ENCODE measurements at places on chromosomes 1 and 21.
A peak's percentile ranks its signal among the peaks of the same experiment; 100 is the strongest.

DNA sequence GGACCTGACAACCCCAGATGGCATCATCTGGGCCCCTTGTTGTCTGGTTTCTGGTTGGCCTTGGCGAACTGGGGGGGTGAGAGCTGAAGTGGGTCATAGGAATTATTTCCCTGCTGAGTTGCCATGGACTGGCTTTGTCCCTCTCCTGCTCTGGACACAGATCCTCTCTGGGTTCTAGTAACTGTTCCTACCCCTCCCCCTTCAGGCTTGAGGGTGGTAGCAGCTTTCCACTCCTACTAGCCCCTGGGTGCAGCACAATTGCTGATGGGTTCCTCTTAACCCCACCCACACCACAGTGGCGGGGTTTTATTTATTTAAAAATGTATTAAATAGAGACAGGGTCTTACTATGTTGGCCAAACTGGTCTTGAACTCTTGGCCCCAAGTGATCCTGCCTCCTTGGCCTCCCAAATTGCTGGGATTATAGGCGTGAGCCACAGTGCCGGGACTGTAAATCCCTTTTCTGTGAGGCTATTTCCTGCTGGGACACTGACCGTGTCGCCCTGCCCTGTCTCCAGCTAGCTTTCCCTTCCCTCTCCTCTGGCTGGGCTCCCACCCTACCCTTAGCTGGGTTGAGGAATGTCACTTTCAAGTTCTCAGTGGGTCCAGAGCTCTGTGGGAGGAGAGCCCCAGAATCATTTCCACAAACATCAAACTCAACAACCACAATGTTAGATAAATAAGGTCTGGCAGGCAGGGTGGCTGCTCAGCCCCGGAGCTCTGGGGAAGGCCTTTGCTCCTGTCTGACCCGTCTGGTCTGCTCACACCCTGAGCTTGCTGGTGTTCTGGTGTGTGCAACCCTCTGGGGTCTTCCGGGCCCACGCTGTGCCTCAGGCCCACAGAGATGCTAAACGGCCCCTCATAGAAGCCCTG, 112.7 kb upstream of the WNT4 start:
- no peak for DNase-seq

- DNase-seq = no peak
Observed at GRCh38 chr21:17343055-17343454, 169.8 kb upstream of the CXADR start.

GRCh38 chr21:29342363-29342957, 43.7 kb downstream of the BACH1 start:
- DNase-seq = no peak

GRCh38 chr1:78086697-78087096, 40.9 kb downstream of the GIPC2 start:
- DNase-seq = no peak

- DNase-seq = no peak
Observed at GRCh38 chr21:27837936-27838335, 871.0 kb upstream of the ADAMTS5 start.

DNA sequence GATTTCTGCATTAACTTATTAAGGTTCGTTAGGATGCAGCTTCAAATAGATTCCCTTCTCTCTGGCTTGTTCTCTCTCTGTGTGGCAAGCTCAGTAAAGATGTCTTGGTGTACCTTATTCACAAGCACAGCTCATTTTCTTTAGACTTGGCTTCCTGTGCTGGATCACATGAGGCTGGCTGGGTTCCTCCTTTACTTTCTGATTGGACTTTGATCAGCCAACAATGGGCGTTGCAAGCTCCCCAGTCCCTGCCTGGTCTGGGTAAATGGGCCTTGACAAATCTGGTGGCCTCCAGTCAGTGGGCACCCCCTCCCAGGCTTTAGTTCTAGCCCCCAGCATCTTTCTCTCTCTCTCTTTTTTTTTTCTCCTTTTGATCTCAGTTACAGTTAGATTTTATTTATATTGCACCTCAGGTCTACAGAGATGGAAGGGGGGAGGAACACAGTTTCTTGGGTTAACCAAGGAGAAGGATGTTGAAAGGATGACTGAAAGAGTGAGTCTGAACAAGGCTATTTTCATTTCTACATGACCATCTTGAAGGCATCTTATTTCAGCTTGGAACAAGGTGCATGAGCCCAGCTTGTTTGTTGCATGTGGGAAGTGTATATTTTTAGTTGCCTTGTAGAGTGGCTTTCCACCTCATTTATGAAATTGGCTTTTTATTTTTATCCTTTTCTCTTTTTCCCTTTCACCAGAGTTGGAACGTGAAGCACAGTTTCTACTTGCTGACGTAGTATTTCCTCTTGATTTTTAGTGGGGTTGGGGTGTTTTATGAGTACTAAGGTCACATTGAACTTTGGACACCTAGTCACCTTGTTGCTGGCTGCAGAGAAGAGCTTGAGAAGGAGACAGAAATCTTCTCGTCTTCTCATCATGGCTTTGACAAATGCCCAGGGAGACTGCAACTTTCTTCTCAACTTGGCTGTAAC, 77.1 kb downstream of the PBX1 start:
- DNase-seq = no peak

- DNase-seq = no peak
Observed at GRCh38 chr1:31069392-31069791, 3.9 kb upstream of the PUM1 start.

GRCh38 chr1:67484492-67484891, 54.3 kb upstream of the SERBP1 start:
- no peak for DNase-seq

DNA sequence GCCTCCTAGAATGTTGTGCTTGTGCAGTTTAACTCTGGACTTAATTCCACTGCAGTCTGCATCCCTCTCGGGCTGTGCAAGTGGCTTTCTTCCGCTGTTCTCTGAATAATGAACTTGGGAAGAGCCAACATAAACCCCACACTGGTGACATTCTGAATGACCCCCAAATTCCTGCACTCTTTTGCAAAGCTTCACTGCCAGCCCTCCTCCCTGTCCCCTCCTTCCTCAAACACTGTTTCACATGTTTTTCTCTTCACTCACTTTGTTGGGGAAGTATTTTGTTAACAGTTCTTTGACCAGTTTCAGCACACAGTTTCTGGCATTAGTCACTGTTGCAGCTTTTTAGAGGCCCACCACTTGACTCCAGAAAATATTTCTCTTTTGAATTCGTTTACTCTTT, 39.7 kb downstream of the GNG12 start:
- DNase-seq = no peak

- DNase-seq = no peak
Observed at GRCh38 chr1:66752000-66752592, at the start of gene DYNLT5. TSS of gene DYNLT5 (plus strand) at chr1:66752459. CDS start at chr1:66754659, 2,200 bp downstream.

DNA sequence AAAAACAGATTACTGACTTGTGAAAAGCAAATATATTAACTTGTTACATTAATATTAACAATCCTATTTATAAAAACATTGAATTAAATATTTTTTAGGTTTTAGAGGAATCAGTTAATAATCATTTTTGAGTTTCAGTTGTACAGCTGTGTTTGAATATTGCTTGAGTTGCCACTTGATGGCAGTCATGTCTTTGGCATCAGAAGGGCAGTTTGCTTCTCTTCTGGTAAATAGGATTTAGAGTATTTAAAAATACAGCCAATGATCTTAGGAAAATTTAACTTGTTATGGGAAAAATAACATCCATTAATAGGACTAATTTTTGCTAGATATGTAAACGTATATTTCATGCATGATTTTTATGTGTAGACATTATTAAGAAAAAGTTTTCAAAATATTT, 234.1 kb downstream of the NCAM2 start:
- DNase-seq = peak; percentile 60

GRCh38 chr1:161981735-161982506, 41.7 kb downstream of the OLFML2B start:
- no peak for DNase-seq

GRCh38 chr1:41866285-41866684, 52.4 kb downstream of the HIVEP3 start:
- no peak for DNase-seq

DNA sequence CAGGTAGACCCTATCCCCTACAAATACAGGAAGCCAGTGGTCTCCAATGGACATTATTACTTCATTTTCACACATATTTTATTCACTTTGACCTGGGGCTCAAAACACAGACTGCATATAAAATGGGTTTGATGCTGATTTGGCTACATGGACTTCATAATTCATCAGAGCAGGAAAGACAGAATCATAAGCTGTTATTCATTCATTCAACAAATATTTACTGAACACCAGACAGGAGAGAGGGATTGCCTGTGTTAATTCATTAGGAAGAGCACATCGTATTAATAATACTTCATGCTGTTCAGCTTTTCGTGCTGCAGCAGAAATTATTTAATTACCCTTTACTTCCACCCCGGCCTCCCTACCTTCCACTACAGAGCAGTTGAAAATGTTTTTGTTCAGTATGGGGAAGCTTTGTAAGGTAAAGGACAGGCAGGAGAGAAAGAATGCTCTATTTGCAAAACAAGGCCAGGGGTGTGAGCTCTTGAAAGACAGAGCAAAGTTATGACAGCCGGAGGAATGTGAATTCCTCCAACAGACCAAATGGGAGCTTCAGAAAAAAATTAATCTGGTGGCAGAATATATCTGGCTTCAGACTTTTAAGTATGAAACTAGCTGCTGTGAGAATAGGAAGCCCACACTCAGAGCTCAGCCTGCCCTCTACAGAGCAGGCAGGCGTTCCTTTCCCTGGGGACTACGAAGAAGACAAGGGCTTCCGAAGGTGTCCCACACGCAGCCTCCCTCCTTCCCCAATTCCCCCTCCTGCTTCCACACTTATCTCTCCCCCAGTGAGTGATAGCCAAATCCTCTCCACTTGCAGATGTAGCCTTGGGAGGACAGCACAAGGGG, 58.0 kb downstream of the MDM4 start:
- DNase-seq = no peak

DNA sequence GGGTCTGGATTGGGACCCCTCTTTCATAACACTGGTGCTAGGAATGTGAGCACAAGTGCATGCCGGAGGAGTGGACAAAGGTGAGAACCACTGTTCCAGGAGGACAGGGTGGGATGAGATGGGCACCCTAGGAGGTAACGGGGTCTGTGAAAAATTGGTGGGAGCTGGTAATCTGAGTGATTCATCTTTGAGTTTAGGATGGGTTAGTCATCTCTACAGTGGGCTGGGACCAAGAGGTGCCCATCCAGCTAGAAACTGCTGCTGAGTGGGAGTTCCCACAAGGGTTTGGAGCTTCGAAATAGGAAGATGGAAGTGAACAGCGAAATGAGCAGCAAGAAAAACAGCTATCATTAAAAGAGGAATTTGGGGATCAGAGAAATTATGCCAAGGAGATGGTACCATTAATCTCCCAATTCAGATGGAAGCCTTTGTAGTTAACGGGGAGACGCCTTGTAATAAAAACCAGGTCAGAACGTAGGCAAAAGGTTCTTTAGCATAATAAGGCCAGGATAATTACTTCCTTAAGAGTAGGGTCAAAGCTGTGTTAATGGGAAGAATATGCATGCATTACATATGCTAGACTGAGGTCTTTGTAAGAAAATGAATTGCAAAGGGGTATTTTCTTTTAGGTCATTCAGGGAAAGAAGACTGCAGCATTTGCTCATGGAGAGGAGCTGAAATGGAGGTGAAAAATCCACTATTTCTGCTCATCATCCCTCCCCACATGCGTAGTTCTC, 55.5 kb downstream of the OLFML3 start:
- no peak for DNase-seq

GRCh38 chr1:240029418-240029817, 62.3 kb upstream of the FMN2 start:
- no peak for DNase-seq

GRCh38 chr21:25895565-25896205, 160.9 kb downstream of the GABPA start:
- DNase-seq = peak; percentile 57

DNA sequence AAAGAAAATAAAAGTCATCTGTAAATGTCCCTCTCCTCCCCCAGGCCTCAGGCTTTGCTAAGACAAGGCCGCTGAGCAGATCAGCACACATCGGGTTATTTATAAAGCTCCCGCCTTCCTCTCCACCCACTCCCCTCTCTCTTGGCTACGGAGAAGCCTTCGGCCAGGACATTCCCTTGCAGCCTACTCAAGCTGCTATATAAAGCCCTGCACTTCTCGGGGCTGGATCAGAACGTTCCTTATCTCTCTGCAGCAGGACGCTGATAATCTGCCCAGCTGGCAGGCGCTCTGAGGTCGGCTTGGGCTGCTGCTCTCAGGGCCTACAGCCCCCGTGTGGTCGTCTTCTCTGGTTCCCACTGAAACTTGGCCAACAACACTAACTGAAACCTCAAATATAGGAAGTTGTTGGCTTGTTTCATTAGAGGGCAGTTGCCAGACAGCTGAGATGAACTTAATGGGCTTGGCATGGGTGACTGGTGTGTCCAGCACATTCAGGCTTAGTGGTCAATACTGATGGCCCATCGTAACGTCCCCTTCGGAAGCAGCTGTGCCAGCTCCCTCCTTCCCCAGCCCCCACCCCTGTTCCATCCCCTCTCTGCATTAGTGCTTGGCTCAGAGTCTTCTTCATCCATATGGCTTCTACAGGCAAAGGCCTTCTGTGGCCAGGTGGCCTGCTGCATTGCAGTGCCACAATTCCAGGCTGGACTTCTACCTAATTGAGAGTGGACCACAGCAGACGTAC, 64.6 kb downstream of the IER5 start:
- DNase-seq = no peak

DNA sequence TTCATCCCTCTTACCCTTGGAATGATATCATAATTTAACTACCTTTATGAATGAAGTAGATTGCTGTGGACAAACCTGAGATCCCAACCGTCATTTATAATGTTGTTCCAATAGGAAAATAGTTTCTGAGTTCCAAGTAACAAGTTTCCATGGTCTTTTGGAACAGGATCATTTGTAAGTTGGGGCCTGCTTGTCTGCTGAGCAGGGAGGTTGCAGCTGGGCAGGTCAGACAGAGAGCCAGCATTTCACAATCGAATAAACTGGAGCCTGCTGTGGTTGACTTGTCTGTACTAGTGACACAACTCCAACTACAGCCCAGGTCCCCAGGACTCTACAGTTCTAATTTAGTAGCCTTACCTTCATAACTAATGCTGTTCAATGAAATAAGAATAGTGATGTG, 18.6 kb upstream of the RALGPS2 start:
- no peak for DNase-seq

DNA sequence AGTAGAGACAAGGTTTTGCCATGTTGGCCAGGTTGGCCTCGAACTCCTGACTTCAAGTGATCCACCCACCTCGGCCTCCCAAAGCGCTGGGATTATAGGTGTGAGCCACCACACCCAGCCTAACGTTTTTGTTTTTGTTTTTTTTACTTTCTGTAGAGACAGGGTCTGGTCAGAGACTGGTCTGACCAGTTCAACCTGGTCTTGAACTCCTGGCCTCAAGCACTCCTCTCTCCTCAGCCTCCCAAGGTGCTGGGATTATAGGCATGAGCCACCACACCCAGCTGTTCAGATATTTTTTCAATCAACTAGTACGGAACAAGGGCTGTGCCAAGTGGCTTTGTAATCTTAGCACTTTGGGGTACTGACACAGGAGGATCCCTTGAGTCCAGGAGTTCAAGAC, 209.5 kb downstream of the RERE start:
- DNase-seq = no peak

GRCh38 chr1:162740755-162741154, 49.7 kb upstream of the HSD17B7 start:
- DNase-seq = no peak

- DNase-seq = peak; percentile 50
Observed at GRCh38 chr1:31476891-31477846, 64.2 kb downstream of the SERINC2 start.

- no peak for DNase-seq
Observed at GRCh38 chr1:204478172-204478899, 16.3 kb downstream of the PIK3C2B start.
